ENCODE measurements at places on chromosomes 6 and 20. TPM values are rescaled to one million over a fixed set of nuclear protein-coding genes. Genes with fewer than 3 reads are reported as not detected.

COL9A1 gene
- total RNA-seq = not detected

SYCP2L gene
- 1.1 TPM for total RNA-seq

RAB23 gene
- total RNA-seq = 11.9 TPM

LTB gene
- total RNA-seq = 0.40 TPM

HLA-F gene
- total RNA-seq = 32.3 TPM

ACSS1 gene
- total RNA-seq = 164 TPM

SDHAF4 gene
- total RNA-seq = 17.0 TPM

GRCh38 chr6:87700397-87701343 lies 1.4 kb downstream of the AKIRIN2 start:
- DNase-seq = no peak

DNA sequence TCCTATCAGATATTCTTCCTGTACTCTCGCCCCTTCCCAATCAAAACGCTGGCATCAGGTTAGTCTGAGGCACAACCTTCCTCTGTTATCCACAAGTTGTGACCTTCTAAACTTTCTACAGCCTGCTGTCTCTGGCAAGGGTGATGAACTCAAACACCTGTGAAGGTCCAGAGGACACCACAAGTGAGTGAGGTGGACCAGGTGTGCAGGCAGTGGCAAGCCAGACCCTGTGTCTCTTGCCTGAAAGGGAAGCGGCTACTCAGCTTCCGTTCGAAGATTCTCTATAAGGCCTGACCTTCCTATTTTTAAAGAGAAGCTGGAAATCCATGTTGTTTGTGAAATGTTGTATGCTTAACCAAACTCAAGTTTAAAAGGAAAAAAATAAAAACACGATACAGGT lies 36.8 kb downstream of the GCM1 start:
- no peak for DNase-seq

GRCh38 chr6:74451953-74452352 lies 753.9 kb downstream of the COL12A1 start:
- DNase-seq = no peak

GRCh38 chr20:48800177-48800576 lies 27.6 kb downstream of the PREX1 start:
- DNase-seq = no peak

DNA sequence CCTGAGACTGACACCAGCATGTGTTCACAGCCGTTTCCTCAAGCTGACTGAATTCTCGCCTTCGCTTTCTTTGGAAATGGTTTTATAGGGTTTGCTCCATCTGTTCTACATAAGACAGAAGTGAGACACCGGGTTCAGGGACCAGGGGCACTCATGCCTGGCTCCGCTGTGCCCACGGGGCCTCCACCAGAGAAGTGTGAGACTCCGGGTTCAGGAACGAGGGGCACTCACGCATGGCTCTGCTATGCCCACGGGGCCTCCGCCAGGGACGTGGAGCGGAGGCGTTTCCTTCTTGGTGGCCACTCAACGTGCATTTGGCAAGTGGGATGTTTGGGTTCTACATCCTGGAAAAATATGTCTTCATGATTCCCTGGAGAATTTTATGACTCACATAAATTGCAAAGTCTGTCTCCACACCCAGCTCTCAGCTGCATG lies 106.6 kb downstream of the RNASET2 start:
- DNase-seq = no peak

- no peak for DNase-seq
Measured at GRCh38 chr6:42467651-42468050, 15.9 kb upstream of the TRERF1 start.

DNA sequence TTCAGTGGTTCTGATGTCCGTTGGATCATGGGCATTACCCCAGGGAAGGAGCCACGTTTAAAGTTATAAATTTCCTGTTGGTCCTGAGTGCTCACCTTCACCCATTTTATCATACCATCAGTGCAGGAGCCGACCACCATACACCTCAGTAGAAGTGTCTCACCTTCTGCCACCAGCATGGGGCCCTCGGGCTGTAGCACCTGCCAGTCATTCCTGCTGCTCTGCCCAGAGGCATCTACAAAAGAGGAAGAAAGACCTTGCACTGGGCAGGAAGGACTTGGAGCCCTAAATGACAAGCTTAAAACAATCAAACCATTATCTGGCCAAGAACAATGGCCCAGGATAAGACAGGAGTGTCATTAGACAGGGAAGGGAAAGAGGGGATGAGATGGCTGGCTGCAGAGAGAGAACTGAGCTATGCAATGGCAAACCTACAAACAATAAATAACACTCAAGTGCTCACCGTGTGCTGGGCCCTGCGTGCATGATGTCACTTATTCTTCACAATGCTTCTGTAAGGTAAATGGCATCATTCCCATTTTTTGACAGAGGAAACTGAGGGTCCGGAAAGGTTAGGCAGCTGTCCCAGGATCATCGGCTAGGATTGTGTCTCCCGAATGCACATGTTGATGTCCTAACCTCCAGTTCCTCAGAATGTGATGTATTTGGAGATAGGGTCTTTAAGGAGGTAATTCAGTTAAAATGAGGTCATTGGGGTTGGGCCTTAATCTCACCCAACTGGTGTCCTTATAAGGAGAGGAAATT lies 11.2 kb downstream of the SIRPB2 start:
- no peak for DNase-seq

DNA sequence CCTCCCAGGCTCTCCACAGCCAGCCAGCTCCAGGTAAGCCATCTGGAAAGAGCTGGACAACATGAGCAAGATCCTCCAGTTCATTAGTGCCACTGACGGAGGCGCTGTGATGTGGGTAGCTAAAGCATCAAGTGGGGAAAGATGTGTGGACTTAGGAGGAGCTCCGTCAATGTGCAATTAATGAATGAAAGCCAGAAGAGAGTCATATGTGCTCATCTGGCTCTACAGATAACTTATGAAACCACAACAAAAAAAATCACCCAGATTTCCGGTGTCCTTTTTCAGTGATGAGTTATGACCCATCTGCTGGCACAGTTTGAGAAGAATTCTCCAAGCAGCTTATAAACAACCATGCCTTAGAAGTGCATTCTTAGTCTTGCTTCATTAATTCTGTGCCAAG lies 311.7 kb upstream of the PLCB4 start:
- DNase-seq = no peak

GRCh38 chr6:33702345-33702977 lies 9.0 kb downstream of the UQCC2 start:
- DNase-seq = no peak

DNA sequence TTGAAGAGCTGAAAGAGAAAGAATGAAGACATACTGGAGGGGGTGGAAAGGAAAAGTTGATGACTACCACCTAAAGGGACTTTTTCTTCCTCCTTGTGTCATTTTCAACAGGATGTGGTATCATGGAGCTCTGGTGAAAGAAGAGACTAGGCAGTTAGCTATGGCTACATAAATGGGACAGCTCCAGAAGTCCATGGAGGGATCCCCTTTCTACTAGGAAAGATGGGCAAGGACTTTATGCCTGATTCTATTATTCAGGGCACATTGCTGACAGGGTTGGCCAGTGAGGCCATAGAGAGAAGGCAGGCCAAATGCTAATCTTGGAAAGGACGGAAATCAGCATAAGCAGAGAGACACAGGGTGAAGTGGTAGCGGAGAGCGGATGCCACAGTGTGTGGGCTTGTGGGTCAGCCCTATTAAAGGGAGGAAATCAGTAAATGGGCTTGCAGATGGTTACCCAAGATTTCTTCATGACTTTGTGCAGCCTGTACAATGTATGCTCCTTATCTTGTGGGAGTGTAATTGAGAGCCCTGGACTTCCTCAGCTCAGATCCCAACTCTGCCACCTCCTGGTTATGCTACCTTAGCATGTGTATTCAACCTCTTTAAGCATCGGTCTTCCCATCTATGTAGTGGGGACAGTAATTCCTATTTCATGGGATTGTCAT lies 77.4 kb upstream of the TMEM170B start:
- no peak for DNase-seq

DNA sequence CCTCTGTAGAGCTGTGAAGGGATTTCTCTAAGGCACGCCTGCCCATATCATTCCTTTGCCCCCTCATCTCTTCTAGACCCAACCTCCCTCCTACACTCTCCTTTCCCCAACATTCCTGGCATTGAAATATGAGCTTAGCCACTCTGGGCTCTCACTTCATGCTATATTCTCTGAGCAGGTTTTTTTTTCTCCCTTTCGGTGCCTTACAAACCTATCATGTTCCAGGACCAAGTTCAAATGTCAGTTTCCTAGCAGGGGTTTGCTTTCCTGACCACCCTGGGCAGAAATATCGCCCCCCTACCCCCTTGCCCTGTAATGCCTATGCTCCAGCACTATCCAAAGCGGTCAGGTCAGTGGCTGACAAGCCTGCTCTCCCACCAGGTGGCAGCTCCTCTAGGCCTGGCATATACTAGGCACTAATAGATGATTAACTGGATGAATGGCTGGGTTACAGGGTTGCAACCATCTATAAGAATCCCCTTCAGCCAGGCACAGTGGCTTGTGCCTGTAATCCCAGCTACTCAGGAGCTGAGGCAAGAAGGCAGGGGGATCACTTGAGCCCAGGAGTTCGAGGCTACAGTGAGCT lies 25.7 kb upstream of the AAR2 start:
- DNase-seq = no peak

- no peak for DNase-seq
Measured at GRCh38 chr6:13515912-13516311, 28.5 kb upstream of the GFOD1 start.

GRCh38 chr6:80862756-80863155 lies 756.3 kb downstream of the BCKDHB start:
- DNase-seq = no peak

DNA sequence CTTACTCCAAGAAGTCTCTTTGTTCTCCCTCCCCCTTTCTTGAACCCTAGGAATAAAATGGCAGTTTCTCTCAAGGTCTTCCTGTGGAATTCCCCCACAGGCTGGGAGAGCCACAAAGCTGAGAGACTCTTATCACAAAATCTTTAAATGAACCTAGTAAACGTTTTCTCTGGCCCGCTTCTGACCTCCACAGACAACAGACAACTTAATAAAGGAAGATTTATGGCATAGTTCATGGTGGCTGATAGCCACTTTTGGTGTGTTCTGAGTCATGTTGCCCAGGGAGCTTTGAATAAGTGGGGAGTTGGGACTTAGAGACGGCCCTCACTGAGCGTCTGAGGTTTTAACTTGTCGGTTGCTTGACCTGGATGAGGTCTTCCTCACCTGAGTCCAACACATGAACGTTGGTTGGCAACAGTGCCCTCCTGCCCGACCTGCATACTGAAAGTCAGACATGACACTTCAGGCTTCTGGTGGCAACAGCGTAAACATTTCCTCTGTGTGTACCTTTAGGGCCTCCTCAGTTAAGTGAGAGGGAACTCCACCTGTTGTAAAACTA lies 124.1 kb downstream of the FOXO3 start:
- DNase-seq = no peak
